Hypothalamus (tissue), 51 donors: ENCODE measurements at places on chromosomes 5 and 9.
A peak's percentile ranks its signal among the peaks of the same experiment; 100 is the strongest.

DNA sequence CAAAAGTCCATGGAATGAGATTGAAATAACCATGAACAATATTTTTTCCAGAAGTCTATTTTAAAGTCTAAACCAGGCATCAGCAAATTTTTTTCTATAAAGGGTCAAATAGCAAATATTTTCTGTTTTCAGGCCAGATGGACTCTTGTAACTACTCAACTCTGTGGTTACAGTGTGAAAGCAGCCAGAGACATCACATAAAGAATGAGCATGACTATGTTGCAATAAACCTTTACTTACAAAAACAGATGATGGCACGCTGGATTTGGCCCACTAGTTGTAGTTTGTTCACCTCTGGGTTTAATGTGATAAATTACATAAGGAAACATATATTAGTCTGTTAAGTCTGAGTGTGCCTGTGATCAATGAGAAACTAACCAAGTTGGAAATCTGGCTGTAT is 319.2 kb downstream of the TRPM3 start:
- no peak for DNase-seq

DNA sequence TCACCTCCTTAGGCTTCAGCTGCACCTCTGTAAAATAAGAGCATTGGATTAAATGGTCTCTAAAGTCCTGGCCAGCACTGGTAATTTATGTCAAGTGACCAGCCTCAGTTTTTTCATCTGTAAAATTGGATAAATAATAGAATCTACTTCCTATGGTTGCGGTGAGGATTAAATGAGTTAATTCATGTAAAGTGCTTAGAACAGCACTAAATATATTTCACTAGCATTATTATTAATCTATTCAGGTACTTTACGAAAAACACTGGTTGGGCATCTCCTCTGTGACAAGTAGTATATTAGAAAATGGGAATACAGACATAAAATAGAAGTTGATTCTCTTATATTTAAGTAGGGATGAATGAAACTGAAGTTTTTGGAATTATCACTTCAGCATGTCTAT is 13.8 kb upstream of the TMEM245 start:
- no peak for DNase-seq

GRCh38 chr5:124544366-124545055 is 201.9 kb downstream of the ZNF608 start:
- no peak for DNase-seq

GRCh38 chr5:77758141-77758938 is 17.8 kb downstream of the TBCA start:
- no peak for DNase-seq

DNA sequence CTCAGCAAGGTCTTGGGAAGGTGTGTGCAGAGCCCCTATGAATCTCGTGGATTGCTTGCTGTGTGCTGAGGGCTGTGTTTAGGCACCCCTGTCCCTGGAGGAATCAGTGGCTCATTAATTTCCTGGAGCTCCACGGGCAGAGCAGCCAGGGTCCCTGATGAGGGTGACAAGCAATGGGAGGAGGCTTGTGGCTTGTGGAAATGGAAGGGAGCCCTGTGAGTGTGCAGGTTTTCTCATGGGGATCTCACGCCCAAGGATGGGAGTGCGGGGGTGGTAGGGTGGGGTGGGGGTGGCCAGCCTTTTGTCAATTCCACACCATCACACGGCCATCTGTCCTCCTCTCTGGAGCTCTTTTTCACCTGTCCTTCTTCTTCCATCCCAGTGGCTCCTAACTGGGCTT is 25.3 kb downstream of the PHF2 start:
- DNase-seq, result no peak

DNA sequence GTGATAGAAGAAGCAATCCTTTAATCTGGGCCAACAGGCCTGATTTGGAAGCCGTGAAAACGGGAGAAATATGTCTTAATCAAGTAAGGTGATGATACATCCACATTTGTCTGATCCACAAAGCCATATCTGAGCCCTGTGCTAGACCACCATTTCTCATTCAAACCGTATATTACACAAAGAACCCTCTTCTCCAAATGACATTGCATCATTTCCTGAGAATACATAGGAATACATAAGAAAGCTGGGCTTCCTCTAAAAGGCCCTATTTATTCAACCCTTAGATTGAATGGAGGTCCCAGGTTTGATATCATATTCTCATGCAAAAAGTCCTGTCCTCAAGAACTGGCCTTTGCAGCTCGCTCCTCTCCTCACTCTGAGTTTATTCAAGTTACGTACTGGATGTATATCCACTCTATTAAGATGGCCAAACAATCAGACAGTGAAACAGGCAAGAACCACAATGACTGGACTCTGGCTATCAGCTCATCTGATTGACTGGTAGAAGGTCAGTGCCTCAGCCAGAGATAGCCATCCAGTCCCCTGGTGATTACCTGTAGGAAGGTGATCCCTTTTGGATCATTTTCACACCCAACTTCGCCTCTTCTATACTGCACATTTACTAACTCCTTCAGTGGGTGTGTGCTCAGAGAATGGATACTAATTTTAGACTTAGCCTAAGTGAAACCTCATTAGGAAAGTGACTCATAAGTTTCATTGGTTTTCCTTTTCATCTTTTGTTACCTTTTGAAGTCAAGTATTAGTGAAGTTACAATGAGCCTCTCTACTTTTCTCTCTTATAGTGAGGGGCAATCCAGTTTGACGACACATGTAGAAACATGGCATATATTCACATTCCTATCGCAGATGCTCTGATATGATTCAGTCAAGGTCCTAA is 167.6 kb upstream of the WWC1 start:
- DNase-seq, result no peak

DNA sequence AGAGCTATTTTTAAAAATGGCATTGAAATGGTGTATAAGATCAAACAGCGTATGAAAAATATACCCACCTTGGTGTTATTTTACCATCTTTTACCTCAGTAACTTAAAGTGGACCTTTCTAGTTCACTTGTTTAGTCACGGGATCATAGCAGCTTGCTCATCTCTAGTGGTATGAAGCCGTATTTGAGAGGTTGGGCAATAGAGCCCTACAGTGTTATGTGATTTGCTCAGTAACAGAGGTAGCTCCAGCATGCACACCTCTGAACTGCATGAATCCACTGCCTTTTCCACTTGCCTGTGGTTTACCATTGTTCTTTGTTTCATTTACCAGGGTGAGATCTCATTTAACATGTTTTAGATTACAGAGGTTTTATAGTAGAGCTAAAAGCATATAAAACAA is 134.4 kb downstream of the ATG10 start:
- no peak for DNase-seq

DNA sequence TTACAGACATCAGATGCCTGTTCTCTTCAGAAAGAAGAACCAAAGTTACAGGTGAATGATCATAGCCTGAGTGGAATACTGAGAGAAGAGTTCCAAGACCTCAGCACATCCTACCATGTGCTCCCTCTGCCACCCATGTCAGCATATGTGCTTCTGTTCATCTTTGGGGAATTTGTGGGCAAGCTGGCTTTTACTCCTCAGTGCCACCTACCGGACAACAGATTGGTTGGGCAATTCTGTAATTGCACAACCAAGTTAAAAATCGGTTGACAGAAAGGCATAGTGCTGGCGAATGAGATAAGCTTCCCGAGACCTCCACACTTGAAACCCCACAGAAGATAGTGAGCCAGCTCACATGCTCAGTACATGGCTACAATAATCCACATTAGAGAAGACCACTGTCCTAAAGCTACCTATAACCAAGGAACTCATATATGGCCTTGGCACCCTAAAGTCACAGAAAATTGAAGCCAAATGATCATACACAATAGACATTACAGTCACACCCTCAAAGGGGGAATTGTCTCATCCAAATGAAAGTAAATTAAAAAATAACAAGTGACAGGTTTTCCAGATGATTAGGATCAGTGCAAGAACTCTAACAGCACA is 1238.0 kb upstream of the NUDT12 start:
- DNase-seq, result no peak

GRCh38 chr5:20300110-20300509 is 312.1 kb upstream of the CDH18 start:
- no peak for DNase-seq

DNA sequence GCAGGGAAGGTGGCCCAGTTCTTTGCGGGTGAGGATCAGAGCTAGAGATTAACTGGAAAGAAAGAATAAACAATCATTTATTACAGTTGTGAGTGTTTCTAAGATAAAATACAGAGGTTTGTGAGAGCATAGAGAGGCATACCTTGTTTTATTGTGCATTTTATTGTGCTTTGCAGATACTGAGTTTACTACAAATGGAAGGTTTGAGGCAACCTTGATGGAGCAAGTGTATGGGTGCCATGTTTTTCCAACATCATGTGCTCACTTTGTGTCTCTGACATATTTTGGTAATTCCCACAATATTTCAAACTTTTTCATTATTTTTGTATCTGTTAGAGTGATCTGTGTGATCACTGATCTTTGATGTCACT is 715 bp upstream of the C5orf34 start:
- DNase-seq, result no peak

DNA sequence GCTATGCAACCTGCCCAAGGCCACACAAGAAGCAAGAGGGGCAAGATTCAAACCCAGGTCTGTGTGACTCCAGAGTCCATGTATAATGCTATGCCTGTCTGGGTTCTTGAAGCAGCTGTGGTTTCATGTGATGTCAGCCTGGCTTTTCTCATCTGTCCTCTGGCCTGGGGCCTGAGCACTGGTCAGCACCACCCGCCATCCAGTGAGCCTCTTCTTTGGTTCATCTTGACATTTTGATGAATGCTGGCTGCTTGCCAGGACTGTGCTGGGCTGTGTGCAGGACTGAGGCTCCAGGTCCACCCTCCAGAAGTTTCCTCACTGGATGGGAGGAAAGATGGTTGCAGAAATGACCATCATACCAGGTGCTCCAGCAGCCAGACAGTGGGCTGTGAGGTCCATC is 61.5 kb downstream of the TSTD2 start:
- DNase-seq, result no peak

- no peak for DNase-seq
These were observed 18.6 kb upstream of the MOB3B start for GRCh38 chr9:27548055-27548741.

GRCh38 chr9:7508516-7508915 is 291.1 kb downstream of the DMAC1 start:
- no peak for DNase-seq

GRCh38 chr5:161230221-161230620 is 316.3 kb downstream of the GABRB2 start:
- DNase-seq, result no peak

DNA sequence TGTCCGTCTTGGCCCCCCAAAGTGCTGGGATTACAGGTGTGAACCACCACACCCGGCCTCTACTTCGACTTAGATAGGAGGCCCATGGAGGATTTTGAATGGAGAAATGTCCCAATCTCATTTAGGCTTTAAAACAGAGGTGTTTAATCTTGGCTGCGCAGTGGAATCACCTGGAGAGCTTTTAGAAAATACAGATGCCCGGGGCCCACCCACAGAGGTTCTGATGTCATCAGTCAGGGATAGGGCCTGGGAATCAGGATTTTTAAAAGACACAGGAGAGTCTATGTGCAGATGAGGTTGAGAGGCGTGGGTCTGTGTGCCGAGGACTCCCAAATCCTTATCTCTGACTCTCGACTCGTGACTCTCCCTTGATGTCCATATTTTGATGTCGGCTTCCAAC is 124.0 kb upstream of the BOD1 start:
- DNase-seq, result no peak

DNA sequence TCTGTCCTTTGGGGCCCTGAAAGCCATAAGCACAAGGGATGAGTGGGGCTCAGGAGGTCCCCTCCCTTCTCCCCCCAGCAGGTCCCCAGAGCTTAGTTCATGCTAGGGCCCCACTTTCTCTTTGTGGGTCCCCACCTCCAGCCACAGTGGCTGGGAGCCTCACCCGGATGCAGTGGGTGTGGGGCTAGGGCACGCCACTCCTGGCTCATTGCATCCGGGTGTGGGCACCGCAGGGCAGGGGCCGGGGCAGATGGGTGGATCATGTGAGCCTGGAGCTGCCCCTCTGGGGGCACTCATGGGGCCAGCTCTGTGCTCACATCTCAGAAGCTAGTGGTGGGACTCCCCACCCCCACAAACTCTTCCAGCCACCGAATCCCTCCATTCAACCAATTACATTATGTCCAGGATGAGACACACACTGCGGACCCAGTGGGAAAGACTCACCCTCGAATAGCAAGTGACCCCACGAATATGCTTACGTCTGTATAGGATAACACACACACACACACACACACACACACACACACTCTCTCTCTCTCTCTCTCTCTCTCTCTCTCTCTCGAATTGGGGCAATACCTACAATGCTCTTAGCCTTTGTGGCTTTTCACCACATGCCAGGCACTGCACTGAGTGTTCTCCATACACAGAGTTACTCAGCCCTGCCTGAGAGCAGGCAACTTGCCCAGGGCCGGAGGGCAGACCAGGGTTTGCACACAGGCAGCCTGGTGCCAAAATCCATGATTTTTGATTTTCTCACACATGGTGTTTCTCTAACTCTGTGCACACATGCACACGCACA is 16.8 kb upstream of the PHYKPL start:
- peak; percentile 51 for DNase-seq

GRCh38 chr9:114108016-114108833 is 9.1 kb upstream of the KIF12 start:
- DNase-seq, result peak; percentile 72

DNA sequence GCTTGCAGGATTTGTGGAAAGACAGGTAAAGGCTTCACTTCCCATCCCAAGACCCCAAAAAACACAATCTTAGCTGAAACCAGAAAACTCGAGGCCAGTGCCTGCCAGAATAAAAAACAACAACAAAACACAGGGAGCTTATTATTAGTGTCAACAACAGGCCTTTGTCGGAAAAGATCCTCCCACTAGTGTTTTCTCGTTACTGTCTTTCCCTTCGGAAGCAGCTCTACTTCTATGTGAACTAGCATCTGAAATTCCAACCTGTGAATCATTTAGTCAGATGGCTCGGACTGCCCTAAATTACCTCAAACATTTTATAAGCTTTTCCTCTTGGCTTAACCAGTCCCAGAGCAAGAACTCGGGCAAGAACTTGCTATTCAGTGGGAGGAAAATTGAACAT is 122.2 kb upstream of the GNA14 start:
- no peak for DNase-seq

- no peak for DNase-seq
These were observed 13.6 kb upstream of the S100Z start for GRCh38 chr5:76836181-76836580.

DNA sequence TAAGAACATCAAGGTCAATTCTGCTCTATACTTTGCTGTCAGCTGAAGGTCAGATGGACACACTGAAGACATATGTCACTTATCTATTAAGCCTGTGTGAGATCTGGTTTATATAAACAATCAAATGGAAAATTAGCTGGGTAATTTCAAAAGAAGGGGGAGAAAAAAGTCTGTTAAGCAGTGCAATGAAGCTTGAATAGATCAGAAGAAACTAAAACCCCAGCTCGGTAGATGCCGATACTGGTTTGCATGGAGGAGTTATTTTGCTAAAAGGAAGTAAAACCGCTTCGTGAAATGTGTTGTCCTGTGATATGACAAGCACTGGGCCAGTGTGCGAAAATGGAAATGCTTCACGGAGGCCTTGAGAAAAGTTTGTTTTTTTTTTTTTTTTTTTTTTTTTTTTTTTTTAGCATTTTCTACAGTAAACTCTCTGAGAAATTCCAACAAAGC is 148.8 kb downstream of the MEF2C start:
- no peak for DNase-seq
